ENCODE measurements at places on chromosomes 5 and 9.

GRCh38 chr9:108562176-108562575 is 293.6 kb downstream of the ACTL7B start:
- no peak for DNase-seq

- no peak for DNase-seq
These were observed 14.3 kb upstream of the MGAT1 start for GRCh38 chr5:180816608-180817534.

DNA sequence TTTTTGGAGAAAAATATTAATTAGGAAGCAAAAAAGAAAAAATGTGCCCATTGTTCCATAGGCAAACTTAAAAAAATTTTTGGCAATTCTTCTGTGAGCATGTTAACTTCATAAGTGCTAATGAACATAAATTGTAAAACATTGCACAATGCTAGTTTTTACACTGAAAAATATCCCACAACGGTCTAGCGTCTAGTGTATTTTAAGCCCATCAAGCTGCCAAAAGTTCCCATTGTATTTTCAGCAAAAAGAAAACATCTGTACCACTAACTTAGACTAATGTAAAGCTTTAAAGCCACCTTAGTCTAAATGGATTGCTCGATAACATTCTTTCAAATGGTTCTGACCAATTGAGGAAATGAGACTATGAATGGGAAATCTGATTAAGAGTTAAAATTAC is 2.8 kb downstream of the NR6A1 start:
- DNase-seq: no peak

DNA sequence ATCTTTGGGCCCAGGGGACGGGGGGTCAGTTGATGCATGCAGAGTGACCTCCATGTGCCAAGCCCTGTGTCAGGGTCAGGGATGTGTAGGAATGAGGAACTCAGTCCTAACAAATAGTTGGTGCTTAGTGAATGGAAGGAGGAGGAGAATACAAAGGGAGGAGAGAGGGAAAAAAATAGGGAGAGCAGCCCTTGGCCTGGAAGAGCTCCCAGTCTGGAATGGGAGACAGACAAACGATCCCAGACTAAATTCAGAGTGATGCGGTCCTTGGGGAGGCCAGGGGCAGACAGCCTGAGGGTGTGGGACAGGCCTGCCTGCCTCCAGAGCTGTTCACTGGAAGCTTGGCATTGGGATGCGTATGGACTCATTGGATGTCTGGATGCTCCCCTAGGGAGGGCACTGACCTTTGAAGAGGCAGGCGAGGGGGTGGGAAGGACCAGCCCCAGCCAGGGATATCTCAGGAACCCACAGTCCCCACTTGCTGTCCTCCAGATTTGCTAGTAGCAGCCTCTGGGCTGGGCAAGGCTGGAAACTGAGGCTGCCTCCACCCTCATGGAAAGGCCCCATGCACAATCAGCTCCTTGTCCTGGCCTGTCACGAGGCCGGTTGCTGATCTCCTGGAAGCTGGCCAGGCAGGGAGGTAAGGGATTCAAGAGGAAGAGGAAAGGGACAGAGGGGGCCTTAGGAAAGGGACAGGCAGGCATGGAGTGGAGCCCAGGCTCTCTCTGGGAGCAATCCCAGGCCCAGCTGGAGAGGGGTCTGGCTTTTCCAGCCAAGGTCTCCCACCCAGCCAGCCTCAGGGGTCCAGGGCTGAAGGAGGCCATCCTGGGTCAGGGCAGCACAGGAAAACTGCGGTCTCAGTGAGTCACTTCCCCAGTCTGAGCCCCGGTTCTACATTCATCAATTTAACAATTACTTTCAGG is 69.0 kb upstream of the GGTA1 start:
- no peak for DNase-seq

- DNase-seq: no peak
These were observed 156.9 kb downstream of the PAM start for GRCh38 chr5:102911973-102912372.
